Activated T-cell treated with anti-CD3 and anti-CD28 coated beads, Interleukin-2, amount 50 U/mL, for 48 hours (primary cell): ENCODE measurements at places on chromosomes 13 and 19.

- DNase-seq = peak; percentile 46
Observed at GRCh38 chr13:50257646-50258045, 242.4 kb downstream of the KCNRG start.

DNA sequence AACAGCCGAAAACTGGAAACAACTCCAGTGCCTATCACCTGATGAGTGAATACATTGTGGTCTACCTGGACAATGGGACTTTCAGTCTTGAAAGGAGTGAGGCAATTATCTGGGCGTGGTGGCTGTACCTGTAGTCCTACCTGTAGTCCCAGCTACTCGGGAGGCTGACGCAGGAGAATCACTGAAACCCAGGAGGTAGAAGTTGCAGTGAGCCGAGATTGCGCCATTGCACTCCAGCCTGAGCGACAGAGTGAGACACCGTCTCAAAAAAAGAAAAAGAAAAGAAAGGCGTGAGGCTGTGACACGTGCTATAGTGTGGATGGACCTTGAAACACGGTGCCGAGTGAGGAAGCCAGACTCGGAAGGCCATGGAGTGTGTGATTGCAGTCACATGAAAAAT lies 4.1 kb upstream of the NTN5 start:
- no peak for DNase-seq

GRCh38 chr13:83929157-83929556 lies 46.9 kb upstream of the SLITRK1 start:
- DNase-seq = no peak

GRCh38 chr13:96762876-96763275 lies 231.4 kb downstream of the OXGR1 start:
- no peak for DNase-seq

DNA sequence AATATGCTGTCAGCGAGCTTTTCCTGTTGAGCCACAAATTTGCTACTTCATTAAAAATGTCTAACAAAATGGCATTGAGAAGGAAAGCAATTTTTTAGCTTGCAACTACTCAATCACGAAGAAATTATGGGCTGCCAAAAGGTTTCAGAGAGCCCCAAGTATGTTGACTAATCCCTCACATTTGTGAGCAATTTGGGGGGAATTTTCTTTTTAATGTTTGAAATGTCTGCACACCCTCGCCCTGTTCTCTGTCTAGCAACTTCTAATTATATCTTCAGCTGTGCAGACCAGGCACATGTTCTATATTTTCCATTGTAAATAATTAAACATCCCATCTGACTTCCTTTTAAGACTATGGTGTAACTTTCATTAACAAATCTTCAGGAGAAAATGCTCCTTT lies 192.9 kb downstream of the DCT start:
- DNase-seq = no peak

- DNase-seq = peak; percentile 38
Observed at GRCh38 chr19:13748169-13748828, 16.0 kb upstream of the MRI1 start.

DNA sequence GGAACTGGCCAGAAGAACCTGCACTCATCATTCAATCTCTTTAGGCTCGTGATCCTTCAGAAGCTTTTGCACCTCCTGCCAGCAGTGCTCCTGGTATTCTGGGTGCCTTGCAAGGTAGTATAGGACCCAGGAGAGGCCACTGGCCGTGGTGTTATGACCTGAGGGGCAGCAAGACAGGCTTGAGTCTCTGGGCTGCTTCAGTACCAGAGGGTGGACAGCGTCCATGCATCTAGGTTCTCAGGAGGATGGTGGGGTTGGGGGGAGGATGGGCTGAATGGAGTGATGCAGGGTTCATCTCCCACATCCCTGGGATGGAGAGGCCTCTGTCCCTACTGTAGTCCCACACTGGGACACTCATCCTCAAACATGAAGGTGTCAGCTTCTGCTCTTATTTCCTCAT lies 41.1 kb downstream of the OR10H4 start:
- no peak for DNase-seq

DNA sequence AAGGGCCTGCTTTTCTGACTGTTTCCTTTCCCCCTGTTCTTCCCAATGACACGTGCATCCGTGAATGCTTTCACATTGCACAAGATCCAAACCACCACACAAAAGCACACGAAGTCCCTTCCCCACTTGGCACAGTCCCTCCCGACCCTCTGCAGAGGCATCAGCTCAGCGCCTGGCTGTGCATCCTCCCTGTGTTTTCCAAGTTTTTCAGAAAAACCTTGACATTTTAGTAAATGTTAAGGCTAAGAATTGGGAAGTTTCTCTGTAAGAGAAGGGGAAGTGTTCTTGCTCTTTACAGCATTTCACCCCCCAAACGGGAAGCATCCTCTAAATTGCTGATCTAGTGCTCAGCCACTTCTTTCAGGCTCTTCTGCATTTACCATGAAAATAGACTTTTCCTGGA lies 94.5 kb upstream of the TM9SF2 start:
- DNase-seq = no peak

DNA sequence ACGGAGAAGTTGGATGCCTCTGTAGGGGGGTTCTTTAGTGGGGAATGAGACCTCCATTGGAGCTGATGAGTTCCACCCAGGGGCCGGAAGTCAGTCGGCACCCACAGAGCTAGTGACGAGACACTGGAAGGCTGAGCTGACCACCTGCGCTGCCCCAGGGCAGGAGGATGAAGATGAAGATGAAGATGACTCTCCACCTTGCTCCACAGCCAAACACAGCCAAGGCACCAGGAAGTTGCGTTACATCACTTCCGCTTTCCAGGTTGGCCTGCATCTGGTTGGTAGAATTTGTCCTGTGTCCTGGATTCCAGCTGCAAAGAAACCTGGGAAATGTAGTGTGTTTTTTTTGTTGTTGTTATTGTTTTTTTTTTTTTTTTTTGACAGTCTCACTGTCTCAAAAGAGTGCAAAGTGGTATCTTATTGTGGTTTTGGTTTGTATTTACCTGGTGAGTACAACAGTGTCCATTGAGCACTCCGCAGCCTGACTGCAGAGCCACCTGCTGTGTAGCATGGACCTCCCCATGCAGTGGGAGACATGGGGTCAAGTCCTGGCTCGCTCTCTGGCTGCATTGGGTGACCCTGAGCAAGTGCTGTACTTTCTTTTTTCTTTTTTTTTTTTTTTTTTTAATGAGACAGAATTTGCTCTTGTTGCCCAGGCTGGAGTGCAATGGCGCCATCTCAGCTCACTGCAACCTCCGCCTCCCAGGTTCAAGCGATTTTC lies 1.9 kb downstream of the TBC1D17 start:
- DNase-seq = no peak

GRCh38 chr19:4447327-4448146 lies 10.1 kb downstream of the UBXN6 start:
- no peak for DNase-seq

GRCh38 chr19:35509018-35509652 lies 4.3 kb downstream of the DMKN start:
- peak; percentile 27 for DNase-seq

DNA sequence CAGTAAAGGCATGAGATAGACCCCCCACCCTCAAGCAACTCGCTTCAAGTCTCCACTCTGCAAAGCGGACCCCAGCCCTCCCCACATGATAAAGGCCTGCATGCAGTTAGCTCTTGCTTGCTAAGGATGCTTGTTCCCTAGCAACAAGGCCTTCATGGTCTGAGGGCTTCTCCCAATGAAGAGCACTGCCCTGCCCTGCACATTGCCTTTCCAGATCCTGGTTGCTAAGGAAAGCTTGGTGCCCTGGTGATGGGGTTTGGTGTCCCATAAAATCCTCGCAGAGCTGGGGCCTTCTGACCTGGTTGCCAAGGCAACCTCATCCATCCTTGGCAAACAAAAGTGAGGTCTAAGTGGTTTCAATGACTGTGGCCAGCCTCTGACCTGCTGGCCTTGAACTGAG lies 6.0 kb downstream of the DBP start:
- no peak for DNase-seq

DNA sequence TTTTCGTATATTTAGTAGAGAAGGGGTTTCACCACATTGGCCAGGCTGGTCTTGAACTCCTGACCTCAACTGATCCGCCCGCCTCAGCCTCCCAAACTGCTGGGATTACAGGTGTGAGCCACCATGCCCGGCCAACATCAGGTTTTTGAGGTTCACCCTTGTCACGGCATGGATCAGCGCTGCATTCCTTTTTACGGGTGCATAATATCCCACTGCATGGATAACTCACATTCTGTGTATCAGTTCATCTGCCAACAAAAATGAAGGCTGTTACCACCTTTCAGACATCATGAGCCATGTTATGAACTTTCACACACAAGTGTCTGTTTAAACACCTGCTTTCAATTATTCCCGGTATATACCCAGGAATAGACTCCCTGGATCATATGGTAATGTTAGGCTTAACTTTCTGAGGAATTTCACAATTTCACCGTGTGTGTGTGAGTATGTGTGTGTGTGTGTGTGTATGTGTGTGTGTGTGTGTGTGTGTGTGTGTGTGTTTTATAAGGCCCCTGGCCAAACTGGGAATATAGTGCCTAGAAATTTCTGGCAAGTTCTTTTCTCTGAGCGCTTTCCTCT lies 52.2 kb downstream of the AP1M1 start:
- DNase-seq = no peak
